ENCODE measurements at places on chromosomes 2 and 18.

DNA sequence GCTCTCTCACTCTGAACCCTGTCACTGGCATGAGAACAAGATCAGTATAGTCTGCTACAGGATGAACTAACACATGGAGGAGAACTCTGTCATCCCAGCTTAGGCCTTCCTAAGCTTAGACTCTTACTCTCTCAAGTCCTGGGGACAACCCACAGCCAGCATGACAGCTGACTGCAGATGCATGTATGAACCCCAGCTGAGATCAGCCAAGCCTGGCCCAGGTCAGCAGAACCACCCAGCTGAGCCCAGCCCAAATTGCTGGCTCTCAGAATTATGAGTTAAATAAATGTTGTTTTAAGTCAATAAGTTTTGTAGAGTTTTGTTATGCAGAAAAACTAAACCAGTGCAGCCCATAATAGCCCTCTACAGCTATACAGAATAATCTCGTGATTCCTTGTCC lies 287.3 kb downstream of the TNS1 start:
- no peak for DNase-seq

- DNase-seq: no peak
Observed at GRCh38 chr2:43559391-43560230, 36.2 kb downstream of the THADA start.

DNA sequence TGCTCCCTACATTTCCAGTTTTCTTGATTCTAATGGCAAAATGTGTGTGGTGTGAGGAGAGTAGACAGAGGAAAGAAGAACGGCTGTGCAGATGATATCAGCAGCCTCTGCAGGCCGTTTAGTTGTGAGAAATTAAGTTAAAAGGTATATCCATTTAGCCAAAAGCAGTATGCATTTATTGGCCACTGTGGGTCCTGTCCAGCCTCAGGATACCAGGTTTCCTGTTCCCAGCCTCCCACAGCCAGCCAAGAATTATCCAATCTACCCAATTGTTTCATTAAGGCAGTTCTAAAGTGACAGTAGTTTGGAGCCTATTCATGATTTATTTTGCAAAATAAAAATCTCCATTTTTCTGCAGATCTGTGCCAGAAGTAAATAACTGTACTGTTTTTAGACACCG lies 107.5 kb downstream of the TMEM18 start:
- no peak for DNase-seq

GRCh38 chr18:31138709-31139108 lies 23.9 kb downstream of the DSC1 start:
- DNase-seq: no peak

DNA sequence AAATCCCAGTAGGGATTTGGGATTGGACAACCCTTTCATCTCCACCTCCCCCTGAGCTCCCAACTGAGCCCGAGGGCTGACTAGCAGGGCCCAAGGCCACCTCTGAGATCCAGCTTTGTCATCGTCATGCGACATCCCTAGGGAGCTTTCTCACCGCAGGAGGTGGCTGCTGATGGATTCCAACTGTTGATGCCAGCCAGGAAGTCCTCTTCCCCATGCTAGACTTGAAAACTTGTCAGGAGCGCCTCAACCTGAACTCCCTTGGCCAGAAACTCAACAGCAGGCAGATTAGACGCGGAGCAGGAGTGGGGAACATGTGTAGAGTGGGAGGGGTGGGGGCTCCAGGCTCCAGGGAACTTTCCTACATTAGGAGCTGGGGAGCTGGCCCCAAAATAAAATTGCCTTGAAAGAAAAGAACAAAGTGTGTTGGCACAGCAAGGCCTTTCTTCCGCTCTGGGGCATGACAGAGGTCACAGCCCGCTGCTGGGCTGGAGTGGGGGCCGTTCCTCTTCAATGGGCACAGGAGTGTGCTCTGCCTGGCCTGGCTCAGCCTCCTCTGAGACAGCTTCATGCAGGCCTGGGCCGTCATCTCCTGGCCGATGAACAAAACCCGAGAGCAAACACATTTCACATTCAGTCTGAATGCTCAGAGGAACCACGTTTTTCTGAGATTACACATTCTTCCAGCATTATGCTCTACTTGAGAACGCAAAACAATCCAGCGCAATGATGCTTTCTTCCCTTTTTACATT lies 34.5 kb downstream of the EMILIN2 start:
- DNase-seq: no peak

- no peak for DNase-seq
Observed at GRCh38 chr2:81545626-81546025, 1241.1 kb upstream of the LRRTM1 start.

DNA sequence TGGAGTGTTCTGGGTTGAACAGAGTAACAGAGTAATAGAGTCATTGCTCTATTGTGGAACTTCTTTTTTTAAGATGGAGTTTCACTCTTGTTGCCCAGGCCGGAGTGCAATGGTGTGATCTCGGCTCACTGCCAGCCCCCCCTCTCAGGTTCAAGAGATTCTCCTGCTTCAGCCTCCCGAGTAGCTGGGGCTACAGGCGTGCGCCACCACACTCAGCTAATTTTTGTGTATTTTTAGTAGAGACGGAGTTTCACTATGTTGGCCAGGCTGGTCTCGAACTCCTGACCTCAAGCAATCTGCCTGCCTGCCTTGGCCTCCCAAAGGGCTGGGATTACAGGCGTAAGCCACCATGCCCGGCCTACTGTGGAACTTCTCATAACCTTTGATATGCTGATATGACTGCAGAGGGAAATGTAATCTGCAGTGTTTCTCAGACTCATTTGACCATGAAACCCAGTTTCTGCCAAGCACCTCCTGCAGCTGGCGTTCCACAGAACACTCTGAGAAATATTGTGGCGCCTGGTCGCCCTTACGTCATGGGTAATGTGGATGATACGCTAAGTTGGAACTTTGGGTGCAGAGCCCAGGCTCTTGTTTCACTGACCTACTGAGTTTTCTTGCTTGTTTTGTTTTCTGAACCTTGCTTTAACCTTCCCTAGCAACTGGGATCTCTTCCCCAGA lies 213.8 kb downstream of the BCL2 start:
- DNase-seq: no peak

DNA sequence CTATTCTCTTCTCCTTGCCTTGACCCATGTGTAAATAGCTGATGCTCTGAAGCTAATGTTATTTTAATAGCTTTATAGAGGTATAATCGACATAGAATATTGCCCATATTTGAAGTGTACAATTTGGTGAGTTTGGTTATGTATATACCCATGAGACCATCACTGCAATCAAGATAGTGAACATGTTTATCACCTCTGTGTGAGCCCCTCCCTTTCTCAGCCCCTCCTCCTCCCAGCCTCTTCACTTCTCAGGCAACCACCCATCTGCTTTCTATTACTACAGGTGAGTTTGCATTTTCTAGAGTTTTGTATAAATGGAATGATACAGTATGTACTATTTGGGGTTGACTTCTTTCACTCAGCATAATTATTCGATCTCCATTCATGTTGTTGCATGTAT lies 181.1 kb downstream of the INO80D start:
- no peak for DNase-seq

GRCh38 chr2:3173031-3173430 lies 204.6 kb downstream of the EIPR1 start:
- no peak for DNase-seq

GRCh38 chr2:62216616-62217015 lies 20.7 kb downstream of the B3GNT2 start:
- no peak for DNase-seq

DNA sequence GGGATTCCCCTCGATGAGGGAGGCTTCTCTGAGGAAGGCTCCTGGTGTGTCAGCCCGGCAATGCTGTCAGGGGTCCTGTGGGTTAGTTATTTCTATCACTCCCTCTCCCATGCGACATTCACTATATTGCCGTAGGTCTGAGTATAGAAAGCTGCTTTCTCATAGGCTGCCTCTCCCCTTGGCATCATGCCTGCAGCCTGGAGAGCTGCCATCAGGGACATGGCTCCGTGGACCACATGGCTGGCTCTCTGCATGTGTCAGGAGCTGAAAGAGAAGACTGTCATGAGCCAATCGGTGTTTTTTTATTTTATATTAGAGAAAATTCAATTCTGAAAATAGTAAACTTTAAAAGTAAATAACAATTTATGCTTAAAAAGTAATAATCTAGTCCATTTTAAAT lies 198.0 kb downstream of the CDH20 start:
- DNase-seq: no peak

DNA sequence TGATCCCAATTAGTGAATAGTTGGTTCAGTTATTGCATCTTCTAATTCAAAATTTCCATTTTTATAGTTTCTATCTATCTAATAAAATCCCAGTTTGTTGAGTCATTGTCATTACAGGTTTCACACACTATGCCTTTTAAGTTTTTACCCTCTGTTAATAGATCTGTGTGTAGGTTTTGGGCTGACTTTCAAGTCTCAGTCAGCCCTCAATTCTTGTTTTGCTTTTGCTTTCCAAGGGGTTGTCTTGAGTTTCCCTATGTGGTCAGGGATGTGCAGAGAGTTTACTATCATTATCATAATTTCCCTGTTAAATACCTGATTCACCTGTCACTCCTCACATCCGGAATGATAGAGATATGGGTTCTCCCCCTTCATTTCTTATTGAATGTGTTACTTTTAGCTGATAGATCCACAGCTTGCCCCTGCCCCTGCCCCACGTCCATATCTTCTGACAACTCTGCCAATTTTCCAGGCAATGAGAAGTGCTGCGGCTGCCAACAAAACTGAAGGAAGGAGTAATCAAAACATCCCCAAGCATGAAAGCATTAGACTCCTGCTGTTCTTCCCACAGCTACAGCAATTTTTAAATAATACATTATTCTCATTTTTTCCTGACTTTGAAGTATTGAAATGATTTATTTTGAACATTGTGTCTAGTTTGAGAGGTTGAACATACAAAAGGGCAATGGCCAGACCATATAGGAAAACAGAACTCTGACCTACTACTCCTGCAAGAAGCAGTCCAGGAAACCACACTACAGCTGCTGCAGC lies 1064.8 kb downstream of the SUCLG1 start:
- DNase-seq: no peak

DNA sequence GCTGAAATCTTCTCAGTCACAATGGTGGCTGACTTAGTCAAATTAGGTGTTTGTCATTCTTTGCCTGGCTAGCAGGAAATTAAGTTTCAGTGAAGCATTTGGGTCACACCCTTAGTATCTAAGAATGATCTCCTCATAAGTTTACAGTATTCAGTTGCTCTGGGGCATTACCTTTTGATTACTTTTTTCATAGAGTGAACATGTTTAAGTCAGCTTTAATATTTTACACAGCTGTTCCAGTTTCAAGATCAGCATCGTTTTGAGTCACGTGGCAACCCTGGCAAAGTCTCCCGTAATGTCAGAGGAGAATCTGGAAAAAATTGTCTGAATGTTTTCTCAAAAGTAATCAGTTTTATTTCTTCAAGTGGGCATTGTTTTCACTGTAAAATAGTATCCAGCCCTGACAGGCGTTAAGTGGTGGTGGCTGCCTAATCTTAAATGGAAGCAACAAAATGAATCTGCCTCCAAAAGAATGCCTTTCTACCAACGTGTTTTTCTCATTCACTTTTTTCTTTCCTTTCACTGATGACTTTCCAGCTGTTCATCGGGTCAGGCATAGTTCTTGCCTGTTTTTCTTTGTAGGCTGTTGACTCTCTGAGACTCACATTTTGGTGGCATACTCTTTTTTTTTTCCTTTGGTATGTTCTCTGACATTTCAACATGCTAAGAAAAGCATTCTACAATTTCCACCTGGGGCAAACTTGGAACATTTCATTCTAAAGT lies 319.6 kb upstream of the TCF4 start:
- no peak for DNase-seq

GRCh38 chr2:145036421-145037011 lies 516.6 kb upstream of the ZEB2 start:
- no peak for DNase-seq

DNA sequence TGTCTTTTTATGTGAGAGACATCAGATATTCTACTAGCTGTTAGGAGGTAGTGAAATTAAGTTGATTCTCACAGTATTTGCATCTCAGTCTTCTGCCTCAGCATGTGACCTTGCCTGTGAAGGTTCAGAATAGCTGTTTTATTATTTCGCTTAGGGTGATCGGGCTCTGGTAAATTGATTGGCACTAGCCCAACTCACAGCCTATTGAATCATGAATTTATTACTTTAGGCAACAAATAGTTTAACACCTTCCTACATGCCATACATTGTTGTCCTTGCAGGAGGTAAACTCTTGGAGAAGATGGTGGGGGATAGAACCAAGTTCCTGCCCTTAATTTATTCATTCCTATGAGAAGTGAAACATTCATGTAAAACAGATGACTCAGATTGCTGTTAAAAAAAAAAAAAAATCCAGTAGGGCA lies 101.9 kb downstream of the GPD2 start:
- DNase-seq: no peak

DNA sequence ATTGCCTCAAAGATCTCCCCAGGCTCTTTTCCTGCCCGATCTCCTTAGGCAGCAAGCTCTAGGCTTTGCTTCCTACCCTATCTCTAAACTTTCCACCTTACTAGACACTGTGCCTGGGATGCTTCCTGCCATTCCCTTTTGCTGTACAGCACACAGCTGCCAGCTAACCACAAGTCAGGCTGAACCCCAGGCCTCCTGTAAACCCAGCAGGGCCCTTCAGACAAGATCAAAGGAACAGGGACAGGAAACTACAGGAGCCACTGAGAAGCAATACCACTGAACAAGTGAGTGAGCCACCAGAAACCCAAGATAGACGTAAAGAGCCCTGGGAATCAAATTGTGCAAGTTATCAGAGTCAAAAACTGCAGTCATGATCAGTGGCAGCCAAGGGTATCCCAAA lies 180.7 kb downstream of the SUCLG1 start:
- DNase-seq: no peak

DNA sequence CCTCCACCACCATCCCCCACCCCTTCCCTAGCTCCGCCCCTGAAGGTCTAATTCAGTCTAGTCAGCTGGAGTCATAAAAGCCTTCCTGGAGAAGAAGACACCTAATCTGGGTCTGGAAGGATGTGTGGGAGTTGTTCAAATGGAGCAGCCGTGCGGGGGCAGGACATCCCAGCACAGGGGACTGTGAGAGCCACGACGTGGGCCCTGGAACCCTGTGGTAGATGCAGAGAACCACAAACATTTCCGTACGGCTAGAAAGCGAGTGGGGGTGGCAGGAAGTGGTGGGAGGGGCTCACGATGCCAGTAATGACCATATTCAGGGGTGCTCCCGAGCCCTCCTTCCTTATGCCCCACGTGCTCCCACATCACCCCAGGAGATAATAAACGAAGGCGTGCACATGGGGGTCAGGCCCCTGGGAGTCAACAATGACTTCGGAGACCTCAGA lies 20.9 kb upstream of the COL6A3 start:
- peak; percentile 68 for DNase-seq

GRCh38 chr2:161321944-161322648 lies 13.9 kb downstream of the PSMD14 start:
- DNase-seq: no peak

- no peak for DNase-seq
Observed at GRCh38 chr2:54578648-54579045, 122.5 kb downstream of the SPTBN1 start.
